T-cell (primary cell): ENCODE measurements at places on chromosomes 16 and 17.

GRCh38 chr17:29124135-29124924 lies 55.9 kb downstream of the MYO18A start:
- no peak for DNase-seq
- peaks cover 9% of the 10 kb centered on the region for H3K4me1 ChIP-seq
- H3K27me3 ChIP-seq = no peaks in the 10 kb centered on the region

- no peak for DNase-seq
- no peaks in the 10 kb centered on the region for H3K4me1 ChIP-seq
- no peaks in the 10 kb centered on the region for H3K27me3 ChIP-seq
- no peak overlapping the region for H3K27ac ChIP-seq
These were observed 29.2 kb upstream of the NKD1 start for GRCh38 chr16:50519001-50519400.

DNA sequence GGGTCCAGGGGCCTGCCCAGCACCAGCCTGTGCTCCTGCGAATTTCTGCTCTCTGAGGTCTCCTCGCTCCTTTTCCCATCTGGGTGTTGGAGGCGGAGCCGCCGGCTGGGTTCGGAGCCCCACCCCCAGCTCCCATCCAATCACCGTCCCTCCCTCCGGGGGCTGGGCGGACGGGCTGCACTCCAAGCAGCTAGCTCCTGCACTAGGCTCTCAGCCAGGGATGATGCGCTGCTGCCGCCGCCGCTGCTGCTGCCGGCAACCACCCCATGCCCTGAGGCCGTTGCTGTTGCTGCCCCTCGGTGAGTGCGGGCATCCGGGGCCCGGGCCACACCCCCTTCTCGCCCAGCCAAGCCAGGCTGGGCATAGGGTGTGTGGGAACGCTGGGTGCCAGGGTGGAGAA lies at the start of gene NRN1L:
Gene NRN1L (plus strand): TSS at position 202 of the 400 bp plus-strand sequence. CDS start 19 bp downstream, at position 221.
- no peaks in the 10 kb centered on the region for H3K27me3 ChIP-seq
- peaks cover 61% of the 10 kb centered on the region for H3K36me3 ChIP-seq
- no peak within 1 kb of the TSS for H3K4me3 ChIP-seq

- H3K4me1 ChIP-seq = no peaks in the 10 kb centered on the region
- H3K4me3 ChIP-seq = no peak overlapping the region
- no peak for DNase-seq
- peaks cover 41% of the 10 kb centered on the region for H3K27me3 ChIP-seq
- no peaks in the 10 kb centered on the region for H3K36me3 ChIP-seq
These were observed 4.7 kb downstream of the DNAH17 start for GRCh38 chr17:78572239-78573205.

- H3K36me3 ChIP-seq = no peaks in the 10 kb centered on the region
- H3K4me1 ChIP-seq = no peaks in the 10 kb centered on the region
- DNase-seq = no peak
- H3K27ac ChIP-seq = no peak overlapping the region
- no peaks in the 10 kb centered on the region for H3K27me3 ChIP-seq
These were observed 180.1 kb downstream of the HS3ST3A1 start for GRCh38 chr17:13421581-13422130.

GRCh38 chr17:2337544-2338314 lies 428 bp downstream of the SGSM2 start:
- H3K27ac ChIP-seq = peak overlapping the region; percentile 33
- peaks cover 33% of the 10 kb centered on the region for H3K4me1 ChIP-seq
- no peaks in the 10 kb centered on the region for H3K27me3 ChIP-seq
- H3K4me3 ChIP-seq = peak overlapping the region; percentile 78

DNA sequence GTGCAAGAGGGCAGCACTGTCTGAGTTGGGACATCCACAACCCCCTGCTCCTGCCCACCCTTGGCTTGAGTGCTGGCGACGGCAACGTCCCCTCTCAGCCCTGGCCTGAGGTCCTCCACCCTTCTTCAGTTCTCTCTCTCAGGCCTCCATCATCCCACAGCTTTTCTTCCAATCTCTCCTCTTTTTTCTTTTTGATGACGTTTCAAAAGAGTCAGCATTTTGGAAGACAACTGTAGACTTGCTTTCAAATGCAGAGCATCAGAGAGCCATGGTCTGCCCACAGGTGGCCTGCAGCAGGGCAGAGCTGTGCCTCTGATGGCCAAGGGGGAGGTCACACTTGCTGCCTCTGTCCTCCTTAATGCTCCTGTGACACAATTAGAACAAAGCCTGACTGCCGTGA lies 775.4 kb downstream of the KCNJ18 start:
- H3K4me1 ChIP-seq = no peaks in the 10 kb centered on the region
- no peak overlapping the region for H3K27ac ChIP-seq
- DNase-seq = no peak
- H3K4me3 ChIP-seq = no peak overlapping the region
- H3K36me3 ChIP-seq = no peaks in the 10 kb centered on the region
- no peaks in the 10 kb centered on the region for H3K27me3 ChIP-seq

GRCh38 chr16:69188236-69188549 lies 1.2 kb downstream of the SNTB2 start:
- H3K4me1 ChIP-seq = peaks cover 13% of the 10 kb centered on the region
- H3K4me3 ChIP-seq = peak overlapping the region; percentile 70
- H3K27me3 ChIP-seq = no peaks in the 10 kb centered on the region

GRCh38 chr16:4371357-4372000 lies at the start of gene VASN:
Gene VASN (plus strand): TSS chr16:4371848. CDS start chr16:4380878, 9,030 bp downstream.
- peak within 1 kb of the TSS; percentile 34 for H3K4me3 ChIP-seq
- peak within 1 kb of the TSS; percentile 15 for H3K27ac ChIP-seq
- no peaks in the 10 kb centered on the region for H3K27me3 ChIP-seq
- DNase-seq = peak; percentile 69
- H3K4me1 ChIP-seq = peaks cover 4% of the 10 kb centered on the region

DNA sequence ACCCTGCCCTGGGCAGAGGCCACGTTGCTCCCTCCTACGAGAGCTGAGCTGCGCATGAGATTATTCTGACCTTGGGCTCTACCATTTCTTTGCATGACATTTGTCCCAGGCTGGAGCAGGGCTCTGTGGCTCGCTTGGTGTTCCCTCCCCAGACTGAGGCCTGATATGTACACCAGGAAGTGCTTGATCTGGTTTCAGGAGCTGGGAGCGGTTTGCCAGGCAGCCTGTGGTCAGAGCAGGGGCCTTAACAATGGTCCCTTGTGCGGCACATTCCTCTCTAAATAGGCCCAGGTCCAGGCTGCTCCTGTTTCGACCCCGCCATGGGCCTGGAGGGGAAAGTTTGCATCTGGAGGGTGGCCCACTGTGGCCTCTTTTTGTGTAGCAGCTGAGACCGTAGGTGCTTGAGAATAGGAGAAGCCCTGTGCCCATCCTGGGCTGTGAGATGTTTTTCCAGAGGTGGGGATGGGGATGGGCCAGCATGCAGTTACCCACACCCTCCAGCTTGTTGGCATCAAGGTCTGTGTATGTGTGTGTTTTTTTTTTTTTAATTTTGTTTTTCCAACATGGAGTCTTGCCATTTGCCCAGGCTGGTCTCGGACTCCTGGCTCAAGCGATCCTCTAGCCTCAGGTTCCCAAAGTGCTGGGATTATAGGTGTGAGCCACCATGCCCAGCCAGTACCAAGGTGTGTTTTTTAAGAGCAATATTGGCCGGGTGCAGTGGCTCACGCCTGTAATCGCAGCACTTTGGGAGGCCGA lies 253.9 kb downstream of the SEC14L1 start:
- DNase-seq = no peak
- no peak overlapping the region for H3K4me3 ChIP-seq
- H3K36me3 ChIP-seq = peaks cover 12% of the 10 kb centered on the region
- peak overlapping the region; percentile 34 for H3K27ac ChIP-seq
- H3K27me3 ChIP-seq = no peaks in the 10 kb centered on the region

DNA sequence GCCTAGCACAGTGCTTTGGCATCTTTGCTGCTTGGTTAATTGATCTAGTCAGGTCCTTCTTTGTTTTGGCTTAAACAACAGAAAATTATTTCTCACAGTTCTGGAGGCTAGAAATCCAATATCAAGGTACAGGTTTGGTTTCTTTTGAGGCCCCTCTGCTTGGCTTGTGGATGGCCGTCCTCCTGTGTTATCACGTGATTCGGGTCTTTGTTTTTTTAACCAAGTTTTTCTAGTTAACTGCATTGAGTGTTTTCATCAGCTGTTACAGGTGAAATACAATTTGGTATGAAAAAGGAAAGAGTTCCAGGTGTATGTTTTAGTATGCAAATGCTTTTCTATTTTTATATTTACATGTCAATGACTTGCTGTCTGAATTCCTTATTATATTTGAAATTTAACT lies 2.8 kb downstream of the NLK start:
- no peak overlapping the region for H3K27ac ChIP-seq
- H3K27me3 ChIP-seq = no peaks in the 10 kb centered on the region
- H3K36me3 ChIP-seq = no peaks in the 10 kb centered on the region
- peaks cover 41% of the 10 kb centered on the region for H3K4me1 ChIP-seq

- H3K36me3 ChIP-seq = no peaks in the 10 kb centered on the region
- peak within 1 kb of the TSS; percentile 78 for H3K27ac ChIP-seq
- no peaks in the 10 kb centered on the region for H3K27me3 ChIP-seq
These were observed at the start of gene EFCAB13 for GRCh38 chr17:47323382-47324223. Gene EFCAB13 (plus strand): TSS chr17:47323955. CDS start chr17:47328354, 4,399 bp downstream.

GRCh38 chr16:74951206-74951605 lies 33.7 kb downstream of the WDR59 start:
- peaks cover 59% of the 10 kb centered on the region for H3K36me3 ChIP-seq
- no peak overlapping the region for H3K27ac ChIP-seq
- no peaks in the 10 kb centered on the region for H3K4me1 ChIP-seq
- no peak overlapping the region for H3K4me3 ChIP-seq
- no peaks in the 10 kb centered on the region for H3K27me3 ChIP-seq
- DNase-seq = no peak

GRCh38 chr16:4775005-4775404 lies 8.0 kb upstream of the ZNF500 start:
- DNase-seq = no peak
- no peaks in the 10 kb centered on the region for H3K4me1 ChIP-seq
- no peaks in the 10 kb centered on the region for H3K27me3 ChIP-seq

DNA sequence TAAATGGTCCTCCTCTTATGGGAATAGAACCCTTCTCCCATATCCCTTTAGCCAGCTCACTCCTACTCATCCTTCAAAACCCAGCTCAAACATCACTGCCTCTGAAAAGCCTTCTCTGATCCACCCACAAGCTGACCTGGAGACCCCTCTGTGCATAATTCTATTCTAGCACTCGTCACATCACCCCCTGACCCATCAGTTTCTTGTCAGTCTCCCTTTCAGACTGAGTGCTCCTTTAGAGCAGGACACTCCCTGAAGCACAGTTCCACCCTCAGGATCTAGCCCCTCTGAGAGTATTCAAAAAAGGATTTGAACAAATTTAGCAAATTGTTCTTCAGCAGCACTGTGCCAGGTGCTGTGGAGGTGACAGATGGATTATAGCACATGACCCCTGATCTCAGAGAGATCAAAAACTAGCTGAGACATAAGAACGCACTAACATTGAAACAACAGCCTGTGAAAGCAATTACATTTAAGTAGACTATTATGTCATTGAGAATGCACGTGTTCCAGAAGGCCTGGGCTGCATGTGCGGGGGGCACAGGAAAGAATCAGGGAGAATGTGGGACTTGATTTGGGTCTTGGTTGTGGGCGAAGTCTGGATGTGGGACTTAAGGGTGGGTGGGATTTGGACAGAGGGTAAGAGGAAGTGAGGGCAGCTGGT lies 43.5 kb downstream of the MRPS23 start:
- no peak overlapping the region for H3K27ac ChIP-seq
- DNase-seq = no peak
- no peaks in the 10 kb centered on the region for H3K4me1 ChIP-seq
- no peak overlapping the region for H3K4me3 ChIP-seq

- no peaks in the 10 kb centered on the region for H3K27me3 ChIP-seq
- H3K27ac ChIP-seq = peak overlapping the region; percentile 67
- peak; percentile 47 for DNase-seq
These were observed 14.7 kb upstream of the CTCF start for GRCh38 chr16:67547423-67548264.

- H3K27ac ChIP-seq = no peak overlapping the region
- no peak overlapping the region for H3K4me3 ChIP-seq
- H3K27me3 ChIP-seq = no peaks in the 10 kb centered on the region
- no peak for DNase-seq
These were observed 341.8 kb downstream of the WWOX start for GRCh38 chr16:78441298-78441697.

GRCh38 chr17:82356845-82357355 lies 2.1 kb upstream of the TEX19 start:
- H3K4me3 ChIP-seq = no peak overlapping the region
- no peaks in the 10 kb centered on the region for H3K27me3 ChIP-seq
- DNase-seq = no peak
- H3K4me1 ChIP-seq = peaks cover 9% of the 10 kb centered on the region
- H3K27ac ChIP-seq = no peak overlapping the region

DNA sequence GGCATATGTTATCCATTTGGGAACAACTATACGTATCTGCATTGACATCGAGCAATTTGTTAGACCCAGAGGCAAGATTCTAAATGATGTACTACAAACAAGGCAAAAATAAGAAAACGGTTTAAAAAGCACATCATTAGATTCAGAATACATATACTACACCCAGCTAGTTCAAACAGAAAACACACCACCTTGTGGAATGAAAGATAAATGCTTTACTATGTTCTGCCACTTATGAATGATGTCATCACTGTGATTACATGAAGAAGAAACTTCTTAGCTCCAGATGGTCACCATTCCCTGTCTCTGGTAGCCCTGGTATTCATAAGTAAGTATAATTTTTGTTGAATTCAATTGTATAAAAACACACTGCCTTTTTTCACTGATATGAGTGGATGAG lies 7.8 kb downstream of the NACA2 start:
- no peak overlapping the region for H3K4me3 ChIP-seq
- no peak for DNase-seq

GRCh38 chr16:3472878-3473595 lies 22.3 kb downstream of the C16orf90 start:
- no peak overlapping the region for H3K4me3 ChIP-seq
- no peaks in the 10 kb centered on the region for H3K4me1 ChIP-seq
- no peak for DNase-seq
- H3K36me3 ChIP-seq = peaks cover 16% of the 10 kb centered on the region

- H3K4me1 ChIP-seq = peaks cover 53% of the 10 kb centered on the region
- peaks cover 26% of the 10 kb centered on the region for H3K36me3 ChIP-seq
- no peak overlapping the region for H3K4me3 ChIP-seq
- H3K27me3 ChIP-seq = no peaks in the 10 kb centered on the region
- H3K27ac ChIP-seq = no peak overlapping the region
- no peak for DNase-seq
These were observed 162.2 kb upstream of the ZNF267 start for GRCh38 chr16:31711344-31711845.

GRCh38 chr17:20263595-20263994 lies 203.7 kb downstream of the LGALS9B start:
- H3K27ac ChIP-seq = no peak overlapping the region
- peaks cover 37% of the 10 kb centered on the region for H3K4me1 ChIP-seq

DNA sequence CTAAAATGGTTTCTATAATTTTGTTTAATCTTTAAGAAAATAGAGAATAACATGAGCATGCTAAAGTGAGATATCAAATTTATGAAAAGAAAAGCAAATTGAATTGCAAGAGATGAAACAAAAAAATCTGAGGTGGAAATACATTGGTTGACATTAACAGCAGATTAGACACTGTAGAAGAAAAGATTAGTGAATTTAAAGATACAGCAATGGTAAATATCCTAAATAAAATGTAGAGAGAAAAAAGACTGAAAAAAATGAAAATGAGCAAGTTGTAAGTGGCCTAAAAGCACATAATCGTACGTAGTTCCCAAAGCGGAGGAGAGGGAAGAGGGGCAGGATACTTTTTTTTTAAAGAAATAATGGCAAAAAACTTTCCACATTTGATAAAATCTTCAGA lies 30.5 kb upstream of the ALDH3A2 start:
- no peak overlapping the region for H3K27ac ChIP-seq
- H3K36me3 ChIP-seq = no peaks in the 10 kb centered on the region
- no peak overlapping the region for H3K4me3 ChIP-seq
- DNase-seq = no peak
- no peaks in the 10 kb centered on the region for H3K27me3 ChIP-seq

GRCh38 chr16:68902003-68902968 lies 59.0 kb downstream of the TANGO6 start:
- no peaks in the 10 kb centered on the region for H3K27me3 ChIP-seq
- H3K27ac ChIP-seq = no peak overlapping the region
- no peaks in the 10 kb centered on the region for H3K4me1 ChIP-seq
- no peak overlapping the region for H3K4me3 ChIP-seq
- H3K36me3 ChIP-seq = peaks cover 39% of the 10 kb centered on the region
